ENCODE measurements at places on chromosomes 2 and 18.

DNA sequence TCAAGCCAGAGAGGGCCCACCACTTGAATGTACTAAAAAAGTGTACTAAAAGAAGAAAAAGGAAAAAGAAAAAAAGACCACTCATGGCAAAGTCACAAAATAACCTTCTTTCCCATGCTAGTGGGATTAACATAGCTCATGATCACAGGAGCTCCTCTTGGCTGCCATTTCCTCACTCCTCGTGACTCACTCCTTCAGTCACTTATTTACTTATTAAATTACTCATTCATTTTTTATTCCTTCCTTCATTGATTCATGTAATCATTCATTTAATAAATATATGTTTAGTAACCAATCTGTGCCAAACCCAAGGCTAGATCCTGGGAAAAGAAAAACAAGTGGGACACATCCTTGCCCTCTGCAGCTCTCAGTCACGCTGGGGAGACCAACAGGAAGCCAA, 300.5 kb downstream of the INSIG2 start:
- DNase-seq = no peak

DNA sequence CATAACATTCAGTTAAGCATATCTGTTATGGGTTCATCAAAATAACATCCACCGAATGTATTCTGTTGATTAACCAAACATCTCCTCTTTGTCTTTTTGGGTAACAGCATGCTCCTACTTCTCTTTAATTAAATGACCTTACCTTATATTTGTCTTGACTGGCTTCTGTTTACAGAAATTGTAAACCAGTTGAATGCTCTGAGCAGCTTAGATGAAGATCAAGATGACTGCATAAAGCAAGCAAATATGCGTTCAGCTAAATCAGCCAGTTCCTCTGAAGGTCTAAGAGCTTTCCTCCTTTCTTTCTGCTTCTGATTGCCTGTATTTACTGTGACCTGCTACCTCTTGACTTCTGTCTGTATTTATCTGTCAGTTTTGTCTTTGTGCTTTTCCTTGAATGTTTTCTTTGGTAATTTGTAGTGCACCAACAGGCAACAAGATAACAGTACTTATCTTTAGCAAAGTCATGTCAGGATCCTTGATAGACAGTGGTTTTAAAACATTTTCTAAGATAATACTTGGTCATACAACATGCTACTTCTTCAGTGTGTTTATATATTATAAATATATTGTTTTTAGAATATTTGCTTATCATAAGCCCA, 152.8 kb downstream of the EHBP1 start:
- DNase-seq = no peak

DNA sequence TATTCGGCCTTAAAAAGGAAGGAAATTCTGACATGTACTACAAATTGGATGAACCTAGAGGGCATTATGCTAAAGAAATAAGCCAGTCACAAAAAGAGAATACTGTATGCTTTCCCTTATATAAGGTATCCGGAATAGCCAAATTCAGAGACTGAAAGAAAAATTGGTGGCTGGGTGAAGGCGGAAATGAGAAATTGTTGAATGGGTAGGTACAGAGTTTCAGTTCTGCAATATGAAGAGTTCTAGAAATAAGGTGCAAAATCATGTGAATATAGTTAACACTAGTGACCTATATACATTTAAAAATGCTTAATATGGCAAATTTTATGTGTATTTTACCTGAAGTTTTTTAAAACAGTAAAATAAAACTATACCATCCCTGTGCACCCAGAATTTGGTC, 43.1 kb downstream of the RMP24 start:
- no peak for DNase-seq

GRCh38 chr2:70808983-70809958, 11.1 kb downstream of the CLEC4F start:
- no peak for DNase-seq

- no peak for DNase-seq
Observed at GRCh38 chr2:218963601-218964000, 4.1 kb downstream of the CDK5R2 start.

DNA sequence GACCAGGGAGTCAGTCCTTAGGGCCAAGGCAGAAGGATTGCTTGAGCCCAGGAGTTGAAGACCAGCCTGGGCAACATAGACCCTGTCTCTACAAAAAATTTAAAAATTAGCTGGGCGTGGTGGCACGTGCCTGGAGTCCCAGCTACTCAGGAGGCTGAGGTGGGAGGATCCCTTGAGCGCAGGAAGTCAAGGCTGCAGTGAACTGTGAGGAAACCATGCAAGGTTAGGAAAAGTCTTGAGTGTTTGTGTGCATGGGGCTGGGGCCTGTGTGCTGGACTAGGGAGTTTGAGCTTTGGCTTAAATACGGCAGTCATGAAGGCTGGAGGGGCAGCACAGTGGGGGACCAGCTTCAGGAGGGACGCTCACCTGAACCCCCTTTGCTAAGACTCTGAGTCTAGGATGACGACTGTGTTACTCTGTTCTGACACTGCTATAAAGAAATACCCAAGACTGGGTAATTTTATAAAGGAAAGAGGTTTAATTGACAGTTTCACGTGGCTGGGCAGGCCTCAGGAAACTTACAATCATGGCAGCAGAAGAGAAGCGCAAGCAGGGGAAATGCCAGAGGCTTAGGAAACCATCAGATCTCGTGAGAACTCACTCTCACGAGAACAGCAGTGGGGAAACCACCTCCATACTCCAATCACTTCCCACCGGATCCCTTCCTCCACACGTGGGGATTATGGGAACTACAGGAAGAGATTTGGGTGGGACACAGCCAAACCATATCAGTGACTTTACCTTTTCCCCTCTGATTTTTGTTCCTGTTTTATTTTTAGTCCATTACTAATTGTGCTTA, 39.4 kb downstream of the GORASP2 start:
- no peak for DNase-seq

DNA sequence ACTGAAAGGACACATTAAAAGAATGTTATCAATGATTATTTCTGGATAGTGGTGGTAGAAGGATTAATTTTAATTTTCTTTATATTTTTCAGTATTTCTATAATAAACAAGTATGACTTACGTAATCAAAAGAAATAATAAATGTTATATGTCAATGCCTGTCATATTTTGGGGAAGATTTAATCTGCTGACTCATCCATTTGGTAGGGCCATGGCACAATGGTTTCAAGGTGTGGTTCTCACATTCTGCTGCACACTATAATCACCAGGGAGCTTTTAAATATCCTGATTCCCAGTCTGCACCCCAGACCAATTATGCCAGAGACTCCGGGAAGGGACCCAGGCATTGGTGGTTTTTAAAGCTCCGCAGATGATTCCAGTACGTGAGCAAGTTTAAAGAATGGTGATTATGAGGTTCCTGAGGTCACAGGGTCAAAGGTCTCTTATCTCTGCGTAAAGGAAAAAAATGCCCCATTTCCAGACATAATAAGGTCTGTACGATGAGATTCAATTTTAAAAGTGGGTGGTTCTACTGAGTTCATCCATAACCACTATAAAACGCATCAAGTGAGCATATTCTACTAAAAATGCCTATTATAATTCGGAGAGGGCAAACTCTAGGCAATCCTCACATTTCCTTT, 27.2 kb downstream of the WIPF1 start:
- no peak for DNase-seq

- peak; percentile 82 for DNase-seq
Observed at GRCh38 chr2:187586011-187586641, 31.9 kb upstream of the TFPI start.

DNA sequence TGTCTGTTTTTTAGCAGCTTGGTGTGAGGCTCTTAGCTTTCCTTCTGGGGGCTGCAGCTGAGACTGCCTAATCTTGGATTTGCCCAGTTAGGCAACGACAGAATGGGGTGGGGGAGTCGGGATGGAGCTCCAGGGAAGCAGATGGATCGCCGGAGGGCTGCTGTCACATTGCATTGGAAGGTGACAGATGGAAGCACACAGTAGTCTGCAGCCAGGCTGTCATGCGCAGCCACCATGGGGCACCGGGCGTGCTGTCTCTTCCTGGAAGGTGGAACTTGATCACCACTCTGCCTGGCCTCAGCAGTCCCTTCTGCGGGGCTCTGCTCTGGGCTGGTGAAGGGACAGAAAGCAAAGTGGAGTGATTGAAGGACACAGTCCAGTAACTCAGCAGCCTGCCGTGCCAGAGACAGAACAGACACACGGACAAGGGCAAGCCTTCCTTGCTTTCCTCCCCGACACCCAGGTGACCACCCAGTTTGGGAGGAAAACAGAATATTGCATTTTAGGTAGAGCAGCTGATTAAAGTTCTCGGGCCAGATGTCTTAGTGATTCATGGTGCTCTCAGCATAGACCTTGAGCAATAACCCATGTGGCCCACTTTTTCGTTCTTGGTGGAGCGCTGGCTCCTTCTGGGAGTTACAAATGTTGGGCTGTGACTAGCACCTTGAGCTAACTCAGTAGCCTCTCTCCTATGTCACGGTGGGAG, 40.9 kb downstream of the RNF144A start:
- DNase-seq = no peak

DNA sequence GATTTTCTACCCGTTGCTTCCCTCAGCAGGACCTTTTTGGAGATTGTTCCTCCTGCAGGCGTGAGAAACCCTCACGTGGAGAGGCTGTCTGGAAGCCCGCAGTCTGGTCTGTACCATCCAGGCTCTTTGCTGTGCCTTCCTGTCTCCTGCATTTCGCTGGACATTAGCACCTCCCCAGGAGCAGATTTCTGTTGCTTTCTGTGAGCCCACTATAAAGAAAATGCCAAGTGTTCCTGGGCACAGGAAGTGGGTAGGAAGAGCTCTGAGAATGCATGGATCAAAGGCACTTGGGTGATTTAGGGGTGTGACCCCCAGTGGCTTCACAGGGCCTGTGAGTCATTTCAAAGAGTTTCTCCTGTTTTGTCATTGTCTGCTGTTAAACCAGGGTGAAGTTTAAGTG, 27.3 kb downstream of the SPTBN1 start:
- no peak for DNase-seq

GRCh38 chr2:172919732-172920131, 155.9 kb upstream of the MAP3K20 start:
- DNase-seq = no peak

GRCh38 chr2:159251296-159252173, 35.0 kb downstream of the WDSUB1 start:
- DNase-seq = peak; percentile 26

DNA sequence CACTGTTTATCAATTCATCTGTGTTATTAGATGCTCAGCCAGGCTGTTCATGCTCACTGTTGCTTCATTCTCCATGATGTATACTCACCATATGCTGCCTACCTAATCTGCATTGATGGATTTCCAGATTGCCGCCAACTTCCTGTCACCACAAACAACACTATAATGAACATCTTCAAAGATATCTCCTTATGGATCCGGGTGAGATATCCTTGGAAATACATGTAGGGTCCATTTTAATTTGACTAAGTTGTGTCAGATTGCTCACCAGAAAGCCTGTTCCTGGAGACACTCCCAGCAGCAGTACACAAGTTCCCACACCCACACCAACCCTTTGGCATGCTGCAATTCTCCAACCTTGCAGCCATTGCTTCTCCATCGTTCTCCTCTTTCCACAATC, 547.5 kb upstream of the TNP1 start:
- no peak for DNase-seq

GRCh38 chr2:105873721-105874120, 129.0 kb downstream of the NCK2 start:
- peak; percentile 64 for DNase-seq

GRCh38 chr2:85734015-85734414, 19.8 kb upstream of the ATOH8 start:
- no peak for DNase-seq

GRCh38 chr2:140164449-140164848, 1384.3 kb upstream of the NXPH2 start:
- DNase-seq = peak; percentile 7

DNA sequence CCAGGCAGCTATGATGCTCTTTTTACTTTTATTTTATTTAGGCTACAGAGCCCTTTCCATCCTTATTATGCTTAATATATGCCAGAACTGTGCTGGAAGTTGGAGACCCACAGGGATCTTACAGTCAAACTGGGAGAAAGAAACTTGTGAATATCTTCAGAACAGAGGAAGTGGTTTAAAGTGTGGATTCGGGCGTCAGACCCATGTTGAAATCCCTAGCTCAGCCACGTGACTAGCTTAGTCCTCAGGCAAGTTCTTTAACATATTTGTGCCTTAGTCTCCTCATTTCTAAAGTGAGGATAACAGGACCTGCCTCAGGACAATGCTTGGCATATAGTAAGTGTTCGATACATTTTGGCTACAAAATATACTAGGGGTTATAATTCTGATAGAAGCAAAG, 59.1 kb downstream of the MAP3K20 start:
- DNase-seq = no peak

GRCh38 chr2:223197046-223197445, 145.1 kb downstream of the KCNE4 start:
- no peak for DNase-seq

- DNase-seq = peak; percentile 28
Observed at GRCh38 chr2:230715201-230715600, 2.6 kb downstream of the CAB39 start.

GRCh38 chr2:176161825-176162626, 4.9 kb downstream of the HOXD3 start:
- peak; percentile 70 for DNase-seq

DNA sequence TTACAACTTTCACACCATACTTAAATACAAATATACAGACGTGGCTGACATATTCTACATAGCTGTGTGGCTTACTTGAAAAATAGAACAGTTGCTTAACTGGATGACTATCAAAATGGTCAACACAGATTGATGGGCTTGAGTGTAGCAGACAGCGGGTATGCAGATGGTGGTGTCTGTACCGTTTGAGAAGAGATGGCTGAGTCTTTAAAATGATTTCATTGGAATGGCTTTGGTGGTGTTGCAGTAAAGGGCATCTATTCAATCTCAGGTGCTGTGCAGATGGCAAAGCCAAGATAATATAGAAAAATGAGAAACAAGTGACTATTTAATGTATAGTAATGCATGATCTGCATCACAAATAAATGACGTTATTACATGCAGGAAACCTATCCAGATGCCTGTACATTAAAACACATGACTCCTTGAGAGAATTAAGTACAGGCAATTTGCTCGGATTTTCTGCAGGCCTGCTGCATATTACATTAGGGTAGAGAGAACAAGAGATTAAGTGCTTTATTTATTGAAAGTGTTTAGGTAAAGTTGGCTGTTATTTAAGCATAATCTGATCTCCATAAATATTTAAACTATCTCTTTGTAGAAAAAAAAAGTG, 68.5 kb downstream of the AGPS start:
- no peak for DNase-seq

- no peak for DNase-seq
Observed at GRCh38 chr2:10469301-10469700, 21.2 kb upstream of the ODC1 start.

GRCh38 chr2:201793631-201794030, 12.7 kb upstream of the CDK15 start:
- no peak for DNase-seq

DNA sequence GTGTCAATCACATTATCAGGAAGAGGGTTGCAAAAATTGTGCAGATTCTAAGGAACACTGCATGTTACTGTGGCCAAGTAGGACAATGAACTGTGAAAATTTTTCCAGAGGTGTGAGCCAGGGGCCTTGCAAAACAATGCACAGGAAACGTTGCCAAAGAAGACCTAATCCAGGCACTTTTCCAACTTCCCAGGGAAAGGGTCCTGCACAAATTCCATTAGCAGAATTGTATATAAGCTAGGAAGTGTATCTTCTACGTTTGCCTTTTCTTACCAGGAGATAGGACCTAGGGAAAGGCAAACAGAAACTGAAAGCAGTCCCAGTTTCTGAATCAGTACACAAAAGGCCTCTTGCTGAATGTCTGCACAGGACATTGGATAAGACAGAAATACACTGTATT, 1888.3 kb upstream of the CELF4 start:
- DNase-seq = peak; percentile 48

All from adipocyte (in vitro differentiated cells).